ENCODE measurements at places on chromosomes 7 and 10.

DNA sequence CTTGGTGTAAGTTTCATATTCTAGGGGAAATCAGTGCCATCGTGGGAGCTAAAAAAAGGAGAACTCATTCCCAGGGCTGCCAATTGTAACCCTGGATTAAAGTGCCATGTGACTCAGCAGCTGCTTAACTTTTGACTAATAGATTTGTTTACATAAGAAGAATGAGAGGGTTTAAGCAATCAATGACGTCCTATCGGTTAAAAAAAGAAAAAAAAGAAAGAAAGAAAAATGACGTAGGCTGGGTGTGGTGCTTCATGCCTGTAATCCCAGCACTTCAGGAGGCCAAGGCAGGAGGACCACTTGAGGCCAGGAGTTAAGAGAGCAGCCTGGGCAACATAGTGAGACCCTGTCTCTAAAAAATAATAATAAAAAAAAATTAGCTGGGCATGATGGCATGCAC is 116.2 kb upstream of the AFAP1L2 start:
- DNase-seq: no peak

GRCh38 chr7:1936006-1936310 is 265.9 kb downstream of the ELFN1 start:
- no peak for DNase-seq

DNA sequence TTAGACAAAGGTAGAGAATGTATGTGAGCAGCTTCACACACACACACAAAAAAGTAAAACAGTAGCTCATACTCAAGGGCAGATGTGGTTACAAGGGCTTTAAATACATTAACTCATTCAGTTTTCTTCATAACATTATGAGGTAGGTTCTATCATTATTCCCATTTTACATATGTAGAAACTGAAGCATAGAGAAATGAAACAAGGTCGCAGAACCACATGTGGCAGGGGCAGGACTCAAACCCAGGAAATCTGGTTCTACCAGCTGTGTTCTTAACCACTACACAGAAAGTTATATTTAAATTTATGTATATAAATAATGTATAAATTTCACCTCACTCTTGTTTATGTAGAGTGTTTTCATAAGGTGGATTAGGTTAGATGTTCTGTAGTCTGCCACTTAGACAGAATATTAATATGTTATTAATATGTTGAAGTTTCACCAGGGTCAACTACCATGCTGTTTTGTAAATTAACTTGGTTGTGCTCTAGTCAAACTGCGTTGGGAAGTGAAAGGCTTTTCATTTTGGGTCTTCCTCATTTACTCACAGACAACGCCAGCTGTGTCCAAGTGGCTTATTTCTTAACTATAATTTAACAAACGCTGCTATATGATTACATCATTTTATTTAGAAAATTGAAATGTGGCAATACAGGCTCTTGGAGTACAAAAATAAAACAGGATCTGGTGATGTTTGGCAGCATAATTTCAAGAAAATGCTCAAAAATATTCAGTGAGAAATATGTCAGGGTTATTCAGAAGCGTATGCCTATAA is 138.4 kb downstream of the MDFIC start:
- no peak for DNase-seq

GRCh38 chr10:44293306-44293778 is 91.6 kb downstream of the CXCL12 start:
- DNase-seq: no peak

GRCh38 chr7:12759151-12759550 is 71.7 kb downstream of the ARL4A start:
- DNase-seq: no peak

DNA sequence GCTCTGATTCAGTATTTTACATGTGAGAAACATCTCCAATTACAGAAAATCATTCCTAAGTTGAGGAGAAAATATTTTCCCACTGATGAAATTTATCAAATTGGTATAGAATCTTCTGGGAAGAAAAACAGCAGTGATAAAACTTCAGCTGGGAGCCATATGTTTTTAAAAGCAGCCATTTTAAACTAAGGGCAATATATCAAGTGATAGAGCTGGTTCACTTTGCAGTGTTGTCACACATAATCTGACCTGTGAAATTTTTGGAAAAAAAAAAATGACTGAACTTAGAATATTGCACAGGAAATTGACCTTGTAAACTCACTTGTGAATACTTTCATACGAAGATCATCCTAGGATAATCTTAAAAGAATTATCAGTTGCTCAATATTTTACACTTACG is 10.5 kb upstream of the EZH2 start:
- no peak for DNase-seq

DNA sequence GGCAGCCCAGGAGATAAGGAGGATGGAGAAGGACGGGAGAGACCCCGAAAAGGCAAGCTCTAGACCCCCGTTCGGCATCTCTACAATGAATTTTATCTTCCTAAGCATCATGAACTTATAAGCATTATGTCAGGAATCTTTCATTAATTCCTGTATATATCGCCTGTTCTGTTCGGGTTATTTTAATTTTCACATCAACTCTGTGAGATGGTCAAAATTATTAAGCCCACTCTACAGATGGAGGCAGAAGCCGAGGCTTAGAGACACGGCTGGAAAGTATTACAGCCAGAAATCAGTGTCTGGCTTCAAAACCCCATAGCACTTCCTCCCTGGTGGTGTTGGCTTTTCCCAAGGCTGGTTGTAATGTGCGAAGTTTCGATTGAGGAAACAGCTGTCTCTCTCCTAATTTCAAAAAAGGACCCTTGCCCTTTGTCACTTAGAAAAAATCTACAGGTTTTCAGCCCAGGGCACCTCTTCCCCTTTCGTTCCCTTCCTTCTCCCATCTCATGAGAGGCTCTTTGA is 1.5 kb upstream of the GRM8 start:
- no peak for DNase-seq
